ENCODE measurements at places on chromosomes 16 and 17.

- no peak for DNase-seq
Observed at GRCh38 chr16:10583269-10583668, 2.9 kb upstream of the EMP2 start.

DNA sequence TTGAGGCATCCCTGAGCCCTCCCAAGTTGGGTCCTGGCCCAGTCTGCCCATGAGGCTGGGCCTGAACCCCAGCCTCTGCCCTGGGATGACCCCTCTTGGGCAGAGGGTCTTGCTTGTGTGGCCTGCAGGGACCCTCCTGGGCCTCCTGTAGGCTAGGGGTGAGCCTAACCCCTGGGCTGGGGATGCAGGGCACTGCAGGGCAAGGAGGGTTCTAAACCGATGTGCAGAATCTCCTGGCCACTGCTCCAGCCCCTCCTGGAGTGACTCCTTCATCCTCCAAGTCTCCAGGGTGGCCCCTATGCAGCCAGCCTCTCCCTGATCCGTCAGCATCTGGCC is 37.5 kb downstream of the LGALS9 start:
- DNase-seq = no peak

DNA sequence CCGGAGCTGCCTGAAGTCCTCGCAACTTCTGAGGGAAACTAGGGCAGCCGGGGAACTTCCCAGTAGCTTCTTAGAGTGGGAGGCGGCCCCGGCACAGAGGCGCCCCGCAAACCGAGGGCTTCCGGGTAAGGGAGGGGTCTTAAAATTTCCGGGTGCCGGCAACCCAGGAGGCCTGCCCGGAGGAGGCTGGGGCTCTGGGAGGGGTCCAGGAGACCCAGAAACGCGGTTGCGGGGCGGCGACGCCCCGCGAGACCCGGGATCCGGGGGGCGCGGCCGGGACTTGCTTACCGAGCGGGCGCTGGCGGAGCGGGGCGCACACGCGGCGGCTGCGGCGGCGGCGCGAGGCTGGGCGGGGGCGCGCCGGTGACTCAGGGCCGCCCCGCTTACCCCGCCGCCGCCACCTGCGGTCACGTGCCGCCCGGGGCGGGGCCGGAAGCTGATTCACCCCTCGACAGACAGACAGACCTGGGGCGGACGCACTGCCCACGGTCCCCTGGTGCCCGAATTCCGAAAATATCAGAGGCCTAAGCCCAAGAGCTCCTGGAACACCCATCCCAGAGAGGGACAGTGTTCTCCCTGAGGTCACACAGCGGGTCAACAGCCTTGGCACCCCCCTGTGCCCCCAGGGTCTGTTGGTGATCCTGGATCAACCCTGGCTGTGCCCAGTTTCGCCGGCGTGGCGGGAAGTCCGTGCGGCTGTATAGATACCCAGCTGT is at the start of gene FAM83G:
TSS of gene FAM83G (minus strand) at position 344 of the 716 bp plus-strand sequence. CDS start 723 bp downstream, outside the sequence.
- DNase-seq = peak; percentile 92

DNA sequence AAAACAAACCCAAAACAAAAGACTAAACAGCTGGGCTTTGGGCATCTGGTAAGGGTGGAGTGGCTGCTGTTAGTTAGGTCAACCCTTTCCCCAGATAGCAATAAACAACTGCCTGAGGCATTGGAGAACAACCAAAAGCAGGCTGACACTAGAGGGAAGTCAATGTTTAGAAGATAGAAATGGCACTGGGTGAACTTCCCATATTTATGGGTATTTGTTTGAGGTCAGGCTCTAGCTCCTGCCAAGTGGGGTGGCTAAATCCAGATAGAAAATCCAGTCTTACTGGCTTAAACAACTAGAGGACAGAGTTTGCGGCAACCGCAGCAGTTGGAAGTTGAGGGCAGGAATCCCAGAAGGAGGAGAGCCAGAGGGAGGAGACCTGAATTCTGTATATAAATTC is 79.4 kb downstream of the SDK2 start:
- DNase-seq = no peak

GRCh38 chr17:30296499-30297080 is 4.8 kb upstream of the BLMH start:
- DNase-seq = no peak

DNA sequence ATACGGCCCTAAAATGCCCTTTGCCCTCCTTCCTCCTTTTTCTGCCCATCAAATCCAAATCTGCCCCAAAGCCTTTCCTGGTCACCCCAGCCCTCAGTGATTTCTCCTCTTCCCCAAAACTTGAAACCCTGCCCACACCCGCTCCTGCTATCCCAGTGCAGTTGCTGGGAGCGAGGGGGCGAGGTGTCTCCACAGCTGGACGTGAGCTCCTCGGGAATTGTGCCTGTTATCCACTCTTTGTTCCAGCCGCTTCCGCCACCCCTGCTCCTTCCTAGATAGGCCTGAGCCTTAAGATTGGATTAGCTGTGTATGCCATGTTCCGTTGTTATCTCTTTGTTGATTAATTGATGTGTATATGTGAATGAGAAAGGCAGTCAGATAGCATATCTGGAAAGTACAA is 2.6 kb upstream of the KRT35 start:
- DNase-seq = no peak

DNA sequence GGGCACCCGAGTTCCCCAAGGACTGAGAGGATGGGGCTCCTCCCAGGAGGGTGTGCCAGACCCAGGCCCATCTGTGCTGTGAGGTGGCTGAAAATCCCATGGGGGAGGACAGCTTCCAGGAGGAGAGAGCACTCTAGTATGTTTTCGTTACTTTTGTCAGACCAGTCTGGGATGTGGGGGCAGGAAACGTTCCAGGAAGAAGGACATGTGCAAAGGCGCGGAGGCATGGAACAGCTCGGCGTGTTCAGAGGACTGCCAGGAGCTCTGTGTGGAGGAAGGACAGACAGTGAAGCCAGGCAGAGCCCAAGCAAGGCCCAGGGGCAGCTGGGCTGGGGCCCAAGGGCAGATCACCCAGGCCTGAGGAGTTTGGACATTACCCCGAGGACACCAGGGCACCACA is 7.0 kb downstream of the CA4 start:
- no peak for DNase-seq

DNA sequence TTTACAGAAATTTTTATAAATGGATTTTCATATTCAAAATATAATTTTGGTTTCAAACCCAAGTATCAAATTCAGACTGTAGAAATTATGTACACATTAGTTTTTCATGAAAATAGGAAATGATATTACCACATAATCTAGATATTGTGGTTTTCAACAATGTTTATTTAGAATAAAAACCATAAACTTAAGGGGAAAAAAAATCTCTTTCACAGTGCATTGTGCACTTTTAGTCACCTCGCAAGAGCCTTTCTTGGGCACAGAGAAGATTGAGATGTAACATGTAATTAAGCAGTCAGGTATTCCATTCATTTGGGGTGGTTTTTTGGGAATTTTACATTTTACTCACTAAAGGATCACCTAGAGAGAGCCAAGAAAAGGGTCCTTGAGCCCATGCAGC is 104.0 kb downstream of the TANC2 start:
- no peak for DNase-seq

- DNase-seq = no peak
Observed at GRCh38 chr17:73835605-73836004, 191.4 kb upstream of the SDK2 start.

DNA sequence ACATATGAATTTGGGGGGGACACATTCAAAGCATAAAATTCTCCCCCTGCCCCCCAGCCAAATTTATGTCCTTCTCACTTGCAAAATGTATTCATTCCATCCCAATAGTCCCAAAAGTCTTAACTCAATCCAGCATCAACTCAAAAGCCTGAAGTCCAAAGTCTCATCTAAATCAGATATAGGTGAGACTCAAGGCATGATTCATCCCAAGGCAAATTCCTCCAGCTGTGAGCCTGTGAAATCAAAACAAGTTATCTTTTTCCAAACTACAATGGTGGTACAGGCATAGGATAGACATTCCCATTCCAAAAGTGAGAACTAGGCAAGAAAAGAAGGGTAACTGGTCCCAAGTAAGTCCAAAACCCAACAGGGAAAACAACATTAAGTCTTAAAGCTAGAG is 5.9 kb upstream of the GOSR2 start:
- no peak for DNase-seq

DNA sequence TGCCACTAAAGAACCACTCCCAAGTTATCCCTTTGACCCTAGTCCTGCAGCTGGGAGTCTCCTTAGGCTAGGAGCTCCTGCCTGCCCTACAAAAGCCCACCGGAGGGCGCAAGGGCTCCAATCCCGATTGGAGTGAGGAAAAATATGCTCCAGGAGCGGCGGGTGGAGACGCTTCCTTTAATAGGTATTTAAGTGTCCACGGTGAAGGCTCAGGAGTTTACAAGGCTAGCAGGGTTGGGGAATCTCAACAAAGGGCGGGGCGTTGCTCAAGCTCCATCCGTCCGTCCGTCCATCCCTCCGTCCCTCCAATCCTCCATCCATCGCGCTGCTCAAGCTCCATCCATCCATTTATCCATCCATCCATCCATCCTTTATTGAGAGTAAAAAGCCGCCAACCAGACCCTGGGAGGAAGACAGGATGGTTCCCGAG is 556 bp upstream of the SPNS1 start:
- no peak for DNase-seq

DNA sequence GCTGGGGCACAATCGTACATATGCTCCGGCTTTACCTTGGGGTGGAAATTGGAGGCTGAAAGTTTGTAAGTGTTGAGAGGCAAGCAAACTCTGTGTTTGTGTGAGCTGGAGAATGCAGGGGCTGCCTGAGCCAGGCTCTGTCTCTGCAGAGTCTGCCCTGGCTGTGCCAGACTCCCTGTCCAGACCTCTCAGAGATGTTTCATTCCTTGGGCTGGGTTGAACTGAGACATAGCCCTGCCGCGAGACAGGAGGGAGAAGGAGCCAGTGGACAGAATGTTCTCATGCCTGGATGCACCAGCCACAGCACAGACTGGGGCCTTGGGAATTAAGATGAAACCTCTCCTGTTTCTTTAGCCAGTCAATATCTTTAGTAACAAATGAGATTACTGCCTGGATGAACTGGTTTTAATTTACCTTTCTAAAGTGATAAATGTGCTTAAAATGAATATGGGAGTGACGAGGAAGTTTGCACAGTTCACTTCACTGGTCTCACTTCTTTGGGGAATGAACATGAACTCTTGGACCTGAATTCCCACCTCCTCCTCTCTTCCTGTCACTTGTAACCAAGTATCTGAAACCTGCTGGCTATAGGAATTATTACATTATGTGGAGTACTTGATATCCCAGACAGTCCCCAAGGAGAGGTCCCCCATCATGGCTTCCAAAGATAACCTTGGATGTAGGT is 40.1 kb downstream of the YPEL2 start:
- DNase-seq = no peak

GRCh38 chr16:22357635-22357971 is 16.8 kb downstream of the CDR2 start:
- no peak for DNase-seq

GRCh38 chr16:50252082-50252611 is 14.2 kb upstream of the ADCY7 start:
- DNase-seq = no peak

DNA sequence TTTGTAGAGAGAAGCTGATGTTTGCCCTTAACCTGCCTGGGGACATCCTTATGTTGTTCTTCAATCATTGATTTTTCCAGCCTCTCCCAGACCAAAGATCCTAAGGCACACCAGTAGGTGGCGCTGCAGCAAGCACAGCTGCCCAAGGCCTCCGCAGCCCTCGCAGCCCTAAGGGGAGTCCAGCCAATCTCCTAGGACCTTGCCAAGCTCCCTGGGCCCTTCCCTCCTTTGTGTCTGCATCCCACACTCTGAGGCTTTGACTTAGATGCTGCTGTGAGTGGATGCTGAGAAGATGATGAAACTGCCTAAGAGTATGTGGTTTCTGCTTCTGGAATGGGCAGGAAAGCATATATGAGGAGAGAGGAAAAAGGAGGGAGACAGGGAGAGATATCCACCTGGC is 47.1 kb downstream of the SPACA3 start:
- DNase-seq = no peak

GRCh38 chr16:69481901-69482341 is 57.5 kb downstream of the CYB5B start:
- DNase-seq = no peak

GRCh38 chr17:48759288-48759687 is 30.7 kb upstream of the HOXB13 start:
- no peak for DNase-seq

- DNase-seq = peak; percentile 56
Observed at GRCh38 chr17:7560172-7561027, 1.3 kb upstream of the SENP3 start.

DNA sequence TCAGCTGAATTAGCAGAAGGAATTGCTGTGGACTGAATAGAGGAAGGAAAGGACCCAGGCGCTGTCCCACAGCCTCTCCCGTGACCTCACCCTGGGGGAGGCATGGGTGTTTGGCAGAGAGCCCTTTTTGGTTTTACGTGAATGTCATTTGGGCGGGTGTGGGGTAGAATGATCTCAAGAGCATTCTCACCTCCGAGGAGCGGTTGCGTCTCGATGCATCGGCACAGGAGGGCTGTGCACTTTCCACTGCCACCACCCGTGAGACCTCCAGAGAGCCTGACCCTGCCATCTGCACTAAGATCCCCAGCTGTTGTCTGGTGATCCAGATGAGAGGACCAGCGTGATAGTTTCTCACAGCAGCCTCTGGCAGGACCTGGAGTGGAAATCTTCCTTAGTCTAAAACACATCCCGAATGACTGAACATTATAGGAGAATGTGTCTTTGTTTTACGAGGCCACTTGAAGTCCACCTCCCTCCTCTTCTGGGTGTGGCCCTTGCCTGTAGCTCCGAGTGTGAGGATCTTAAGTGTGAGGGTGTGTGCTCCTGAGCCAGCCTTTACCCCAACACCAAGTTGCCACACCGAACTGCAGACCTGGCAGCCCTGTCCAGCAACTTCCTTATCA is 29.3 kb downstream of the FOXK2 start:
- no peak for DNase-seq

DNA sequence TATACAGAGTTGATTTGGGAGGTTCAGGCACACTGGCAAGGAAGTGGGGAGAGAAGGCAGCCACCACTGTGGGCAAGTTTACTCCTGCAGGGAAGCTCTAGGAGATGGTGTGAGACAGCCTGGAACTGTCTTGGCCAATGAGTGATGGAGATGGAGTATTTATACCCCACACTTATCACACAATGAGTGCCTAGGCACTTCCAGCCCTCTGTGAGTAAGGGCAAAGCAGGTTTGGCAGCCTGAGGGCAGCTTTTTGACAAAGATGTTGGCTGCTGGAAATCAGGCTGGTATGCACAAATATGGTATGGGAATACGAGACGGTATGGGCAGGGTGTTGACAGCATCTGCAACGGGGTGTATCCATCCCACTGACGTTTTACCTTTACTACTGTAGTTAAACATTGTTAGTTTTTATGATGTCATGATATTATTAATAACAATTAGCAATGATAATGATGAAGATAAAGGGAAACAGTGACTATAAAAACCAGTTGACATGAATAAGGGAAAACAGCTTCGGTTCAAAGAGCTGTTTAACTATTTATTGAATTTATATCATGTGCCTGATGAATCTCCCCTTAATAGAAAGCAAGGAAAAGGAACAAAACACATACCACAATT is 149.9 kb downstream of the CDK5R1 start:
- no peak for DNase-seq

- DNase-seq = no peak
Observed at GRCh38 chr17:21061971-21062526, 19.2 kb upstream of the USP22 start.

GRCh38 chr17:78724544-78724943 is 57.5 kb downstream of the CYTH1 start:
- DNase-seq = no peak

GRCh38 chr16:35386619-35387018 is 1927.2 kb downstream of the TP53TG3F start:
- DNase-seq = no peak
